Stimulated activated CD8-positive, alpha-beta memory T cell treated with anti-CD3 and anti-CD28 coated beads, Interleukin-7, amount 100 ng/mL, for 24 hours (primary cell): ENCODE measurements at places on chromosomes 4 and X.

- DNase-seq: no peak
Observed at GRCh38 chrX:95427389-95427788, 1257.3 kb upstream of the DIAPH2 start.

- DNase-seq: no peak
Observed at GRCh38 chr4:141933978-141934377, 297.6 kb downstream of the IL15 start.

DNA sequence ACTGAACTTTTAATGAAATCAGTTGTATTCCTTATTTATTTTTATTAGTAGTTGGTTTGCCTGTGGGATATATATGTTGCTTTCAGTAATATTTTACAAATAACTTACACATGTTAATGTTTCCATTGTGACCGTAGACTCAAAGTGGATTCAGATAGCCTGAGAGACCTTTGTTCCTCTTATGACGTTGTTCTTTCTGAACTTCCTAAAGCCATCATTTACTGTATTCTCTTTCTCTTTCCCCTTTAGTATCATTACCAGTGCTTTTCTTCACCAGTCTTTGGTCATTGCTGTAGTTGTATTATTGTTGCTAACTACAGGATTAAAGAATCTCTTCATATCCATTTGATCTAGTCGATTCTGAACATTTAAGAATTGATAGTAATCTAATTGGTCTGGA, 4.3 kb downstream of the STIM2 start:
- no peak for DNase-seq

- no peak for DNase-seq
Observed at GRCh38 chrX:107715331-107716117, 60.1 kb downstream of the TSC22D3 start.

DNA sequence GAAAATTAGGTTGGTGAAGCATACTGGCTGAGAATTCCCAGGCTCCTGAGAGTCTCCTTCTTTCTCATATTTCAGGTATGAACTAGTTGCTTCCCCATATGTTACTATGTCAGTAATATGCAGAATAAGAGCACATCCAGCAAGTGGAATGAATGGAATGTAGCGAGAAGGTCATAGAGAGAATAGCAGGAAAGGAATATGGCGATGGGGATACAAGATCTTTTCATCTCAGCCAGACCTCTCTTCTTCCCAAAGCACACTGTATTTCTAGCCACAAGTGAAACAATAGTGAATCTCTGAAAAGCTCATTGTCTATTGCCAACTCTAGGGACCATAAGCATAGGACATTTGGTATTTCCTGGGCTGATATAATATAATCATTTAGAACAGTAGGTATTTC, 54.6 kb upstream of the MMAA start:
- DNase-seq: no peak

DNA sequence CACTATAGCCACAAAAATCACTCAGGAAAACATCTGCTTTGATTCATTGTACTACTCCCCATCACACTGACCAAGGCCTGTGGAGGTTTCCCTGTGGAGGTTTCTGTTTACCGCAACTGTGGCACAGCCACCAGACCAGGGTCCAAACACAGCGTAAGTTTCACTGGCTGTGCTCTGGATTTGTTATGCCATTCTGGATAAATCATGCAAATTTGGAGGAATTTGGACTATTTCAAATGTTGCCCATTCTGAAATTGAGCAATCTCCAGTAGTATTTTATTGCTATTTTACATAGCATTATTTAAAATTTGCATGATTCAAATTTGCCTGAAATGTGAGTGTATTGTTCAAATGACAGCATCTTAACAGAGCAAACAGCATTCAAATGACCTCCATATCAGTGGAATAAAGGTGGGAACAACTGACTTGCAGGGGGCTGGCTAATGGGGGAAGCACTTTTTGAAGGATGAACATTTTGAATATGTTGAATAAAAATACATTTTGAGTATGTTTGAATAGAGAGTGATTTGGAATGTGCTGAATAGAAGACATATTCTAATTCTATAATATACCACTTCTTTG, 66.1 kb upstream of the ACSL1 start:
- no peak for DNase-seq

GRCh38 chrX:24268786-24269185, 45.1 kb downstream of the SUPT20HL2 start:
- DNase-seq: no peak

DNA sequence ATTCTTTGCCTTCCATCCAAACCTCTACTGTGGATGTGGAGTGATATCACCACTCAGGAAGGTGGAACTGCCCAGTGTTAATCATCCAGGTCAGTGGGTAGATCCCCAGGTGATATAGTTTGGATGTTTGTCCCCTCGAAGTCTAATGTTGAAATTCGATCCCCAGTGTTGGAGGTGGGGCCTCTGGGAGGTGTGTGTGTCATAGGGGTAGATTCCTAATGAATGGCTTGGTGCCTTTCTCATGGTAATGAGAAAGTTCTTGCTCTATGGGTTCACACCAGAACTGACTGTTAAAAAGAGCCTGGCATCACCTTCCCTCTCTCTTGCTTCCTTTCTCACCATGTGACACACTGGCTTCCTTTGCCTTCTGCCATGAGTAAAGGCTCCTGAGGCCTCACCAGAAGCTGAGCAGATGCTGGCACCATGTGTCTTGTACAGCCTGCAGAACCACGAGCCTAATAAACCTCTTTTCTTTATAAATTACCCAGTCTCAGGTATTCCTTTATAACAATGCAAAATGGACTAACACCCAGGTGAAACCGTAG, 6.8 kb upstream of the SOWAHB start:
- DNase-seq: no peak

GRCh38 chrX:19630228-19630627, 114.9 kb upstream of the MAP3K15 start:
- DNase-seq: no peak

DNA sequence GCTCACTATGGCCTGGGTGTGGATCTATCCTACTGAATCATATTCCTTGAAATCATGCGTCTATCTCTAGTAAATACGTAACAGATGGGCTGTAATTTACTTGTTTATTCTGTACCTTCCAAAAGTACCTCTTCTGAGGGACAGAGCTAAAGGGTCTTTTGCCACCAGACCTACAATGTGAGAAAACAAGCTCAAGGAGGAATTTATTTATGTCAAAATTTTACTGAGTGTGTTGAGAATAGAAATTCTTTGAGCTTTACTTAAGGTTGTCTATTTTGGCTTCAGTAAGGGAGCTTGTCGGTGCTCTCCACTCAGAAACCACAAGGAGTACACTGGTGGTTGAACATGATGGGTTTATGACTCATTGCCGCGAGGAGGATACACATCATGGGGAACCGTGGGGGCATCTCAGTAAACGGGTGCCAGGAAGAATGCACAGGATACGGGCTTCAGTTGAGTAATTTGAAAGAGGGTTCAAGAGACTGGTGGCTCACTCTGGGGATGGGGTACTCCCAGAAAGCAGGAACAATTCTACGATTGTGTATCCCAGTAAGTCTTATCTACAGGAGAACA, 3.0 kb downstream of the ANK2 start:
- no peak for DNase-seq

- no peak for DNase-seq
Observed at GRCh38 chr4:101306764-101307615, 40.3 kb downstream of the PPP3CA start.

DNA sequence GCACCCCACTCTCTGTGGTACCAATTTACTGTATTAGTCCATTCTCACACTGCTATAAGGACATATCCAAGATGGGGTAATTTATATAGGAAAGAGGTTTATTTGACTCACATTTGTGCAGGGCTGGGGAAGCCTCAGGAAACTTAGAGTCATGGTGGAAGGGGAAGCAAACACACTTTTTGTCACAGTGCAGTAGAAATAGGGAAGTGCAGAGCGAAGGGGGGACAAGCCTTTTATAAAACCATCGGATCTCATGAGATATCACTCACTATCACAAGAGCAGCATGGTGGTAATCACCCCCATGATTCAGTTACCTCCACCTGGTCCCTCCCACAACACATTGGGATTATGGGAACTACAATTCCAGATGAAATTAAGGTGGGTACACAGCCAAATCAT, 766.9 kb upstream of the PCDH10 start:
- DNase-seq: no peak

- DNase-seq: no peak
Observed at GRCh38 chrX:45036161-45036560, 163.2 kb downstream of the KDM6A start.
